ENCODE measurements at places on chromosomes 4 and X.

DNA sequence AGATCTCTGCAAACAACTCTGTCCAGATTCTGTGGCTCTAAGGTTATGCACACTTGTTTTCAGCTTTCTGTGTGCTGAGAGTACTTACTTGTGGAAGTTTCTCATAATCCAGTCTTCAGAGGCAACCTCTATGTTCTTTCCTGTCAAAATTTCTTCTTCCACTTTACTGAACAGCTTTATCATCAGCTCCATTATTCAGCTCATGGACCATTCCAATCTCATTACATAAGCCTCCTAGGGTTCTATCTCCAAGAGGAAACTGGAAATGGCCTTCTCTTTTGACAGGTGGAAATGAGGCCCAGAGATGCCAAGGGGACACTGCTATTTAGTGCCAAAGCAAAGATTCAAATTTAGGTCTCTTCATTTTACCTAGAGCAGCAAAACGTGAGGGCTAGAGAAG is 61.3 kb downstream of the CHRDL1 start:
- no peak for DNase-seq

DNA sequence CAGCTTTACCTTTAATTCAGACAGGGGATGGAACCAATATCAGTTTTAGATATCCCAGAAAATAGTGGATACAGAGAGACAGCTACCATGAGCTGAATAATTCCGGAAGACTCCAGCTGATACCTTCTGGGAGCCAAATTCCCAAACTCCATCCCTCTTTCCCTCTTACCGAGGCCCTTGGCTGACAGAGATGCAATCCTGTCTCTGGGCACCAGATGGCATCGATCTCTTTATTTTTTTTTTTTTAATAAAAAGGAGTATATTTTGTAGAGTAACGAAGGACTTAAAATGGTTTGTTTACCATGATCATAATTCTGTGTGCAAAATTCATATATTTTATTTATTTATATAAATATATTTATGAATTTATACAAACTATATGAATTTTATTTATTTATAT is 31.0 kb downstream of the RAB40A start:
- DNase-seq: peak; percentile 24

GRCh38 chrX:33831211-33831610 is 300.9 kb downstream of the FAM47A start:
- DNase-seq: no peak

DNA sequence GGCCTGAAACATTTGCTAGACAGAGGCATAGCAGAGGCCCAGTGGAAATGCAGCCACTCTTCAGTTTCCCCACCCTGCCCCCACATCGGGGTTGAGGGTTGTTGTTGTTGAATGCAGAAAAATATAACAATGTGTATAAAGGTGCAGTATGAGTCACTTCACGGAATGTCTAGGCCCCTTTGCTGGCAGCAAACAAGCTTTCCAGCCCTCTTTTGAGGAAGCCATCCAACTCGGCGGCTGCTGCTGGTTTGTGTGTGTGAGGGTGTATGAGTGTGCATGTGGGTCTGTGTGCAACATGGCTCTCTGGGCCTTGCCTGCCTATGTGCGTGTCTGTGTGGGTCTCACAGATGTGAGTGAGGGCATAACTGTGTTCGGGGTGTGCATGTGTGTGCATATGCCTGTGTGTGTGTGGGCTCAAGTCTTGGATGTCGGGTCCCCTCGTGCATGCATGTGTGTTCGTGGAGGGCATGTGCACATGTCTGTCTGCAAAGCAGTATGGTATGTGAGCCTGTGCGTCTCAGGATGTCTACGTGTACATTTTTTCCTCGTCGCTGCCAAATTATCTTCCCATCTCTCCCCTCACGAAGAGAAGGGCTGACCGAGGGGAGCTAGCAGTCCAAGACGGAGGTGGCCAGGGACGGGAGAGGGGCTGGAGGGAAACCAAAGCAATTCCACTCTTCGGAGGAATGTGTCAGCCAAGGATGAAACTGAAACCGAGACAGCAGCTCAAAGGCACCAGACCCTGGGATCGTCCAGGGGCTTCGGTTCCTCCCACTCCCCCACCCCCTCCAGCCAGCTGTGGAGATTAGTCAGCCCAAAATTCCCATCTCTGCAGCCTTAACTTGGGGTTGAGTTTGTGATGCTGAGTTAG is 8.4 kb upstream of the ELF4 start:
- peak; percentile 82 for DNase-seq

DNA sequence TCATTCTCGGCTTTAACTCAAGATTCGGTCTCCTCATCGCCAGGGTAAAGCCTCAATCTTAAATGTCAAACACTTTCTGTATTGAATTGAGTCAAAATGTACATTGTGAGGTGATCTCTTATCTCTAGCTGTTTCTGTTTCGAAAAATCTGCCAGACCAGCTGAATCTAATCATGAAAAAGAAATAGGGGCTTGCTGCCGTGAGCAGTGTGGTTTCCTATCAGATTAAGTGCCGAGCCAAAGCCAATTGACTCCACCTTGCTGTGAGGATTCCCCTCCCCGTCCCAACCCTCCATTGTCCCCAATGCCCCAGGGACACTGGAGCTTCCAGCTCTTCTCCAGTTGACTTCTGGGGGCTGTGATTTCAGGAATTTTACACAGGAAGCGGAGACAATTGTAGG is 12.5 kb upstream of the CRLF2 start:
- DNase-seq: no peak

- no peak for DNase-seq
Observed at GRCh38 chr4:152992027-152992426, 55.9 kb downstream of the FHDC1 start.

- DNase-seq: no peak
Observed at GRCh38 chr4:48556268-48556667, 66.2 kb downstream of the ZAR1 start.

- peak; percentile 76 for DNase-seq
Observed at GRCh38 chr4:10582059-10582686, 102.4 kb downstream of the CLNK start.

DNA sequence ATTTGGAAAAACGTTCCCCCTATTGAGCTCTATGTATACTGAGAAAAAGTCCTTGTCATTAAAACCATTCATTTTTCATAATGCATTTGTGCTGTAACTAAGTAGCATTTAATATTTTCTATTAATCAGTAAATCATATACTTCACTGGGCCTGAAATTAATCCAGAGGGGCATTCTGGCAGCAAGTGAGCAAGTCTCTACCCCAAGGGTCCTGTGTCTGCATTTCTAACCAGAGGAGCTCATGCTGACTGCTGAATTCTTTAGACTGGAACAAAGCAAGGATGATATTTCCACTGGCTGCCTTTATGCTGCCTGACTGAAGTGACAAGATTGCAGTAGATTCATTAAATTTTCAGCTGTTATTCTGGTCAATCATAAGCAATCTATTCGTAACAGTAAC is 246.5 kb downstream of the SLITRK2 start:
- DNase-seq: no peak

GRCh38 chr4:23717528-23718248 is 172.2 kb downstream of the PPARGC1A start:
- DNase-seq: peak; percentile 3

- DNase-seq: no peak
Observed at GRCh38 chr4:83013902-83014301, 3.3 kb upstream of the LIN54 start.

DNA sequence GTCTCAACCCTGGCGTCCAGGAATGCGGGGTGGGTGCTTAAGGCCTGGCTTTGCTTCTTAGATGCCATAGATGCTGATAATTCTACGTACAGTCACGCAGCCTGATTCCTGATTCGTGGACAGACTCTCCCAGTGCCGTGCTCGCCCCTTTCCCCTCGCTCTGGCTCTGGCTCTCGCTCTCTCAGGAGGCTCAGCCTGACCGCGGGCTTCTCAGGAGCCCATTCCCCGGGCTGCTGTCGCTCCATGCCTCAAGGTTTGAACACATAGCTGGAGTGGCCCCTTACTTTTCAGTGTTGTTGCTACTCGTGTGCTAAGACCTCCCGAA is 59.2 kb upstream of the ZC4H2 start:
- no peak for DNase-seq
